Right kidney (tissue), 9 donors: ENCODE measurements at places on chromosomes 5 and 9.

DNA sequence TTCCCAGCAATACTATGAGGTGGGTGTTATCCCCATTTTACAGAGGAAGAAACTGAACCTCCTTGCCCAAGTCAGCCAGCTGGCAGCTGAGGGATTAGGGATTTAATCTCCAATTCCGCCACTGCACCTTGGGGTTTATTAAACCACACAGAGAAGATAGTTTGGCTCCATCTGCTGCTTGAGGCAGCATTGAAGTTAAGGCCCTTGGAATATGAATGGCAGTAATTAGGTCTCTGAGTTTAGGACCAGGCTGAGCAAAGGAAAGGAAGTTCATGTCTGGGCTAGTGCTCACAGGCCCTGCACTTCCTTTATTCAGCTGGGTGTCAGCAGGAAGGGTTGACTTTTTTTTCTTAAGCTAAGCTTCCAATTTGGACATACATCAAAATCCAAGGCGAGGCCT, 86.9 kb upstream of the GDNF start:
- DNase-seq: no peak

DNA sequence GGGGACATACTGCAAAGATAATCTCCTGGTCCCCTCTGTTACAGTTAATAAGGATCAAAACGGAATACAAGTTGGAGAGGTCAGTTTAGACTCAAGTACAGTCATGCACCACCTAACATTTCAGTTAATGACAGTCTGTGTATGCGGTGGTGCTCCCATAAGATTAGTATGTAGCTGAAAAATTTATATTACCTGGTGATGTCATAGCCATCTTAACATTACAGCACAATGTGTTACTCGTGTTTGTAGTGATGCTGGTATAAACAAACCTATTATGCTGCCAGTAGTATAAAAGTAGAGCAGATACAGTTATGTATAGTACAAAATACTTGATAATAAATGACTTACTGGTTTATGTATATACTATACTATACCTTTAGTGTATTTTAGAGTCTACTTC, 207.9 kb downstream of the GDNF start:
- no peak for DNase-seq

- no peak for DNase-seq
Observed at GRCh38 chr9:135221951-135222631, 134.6 kb downstream of the OLFM1 start.

DNA sequence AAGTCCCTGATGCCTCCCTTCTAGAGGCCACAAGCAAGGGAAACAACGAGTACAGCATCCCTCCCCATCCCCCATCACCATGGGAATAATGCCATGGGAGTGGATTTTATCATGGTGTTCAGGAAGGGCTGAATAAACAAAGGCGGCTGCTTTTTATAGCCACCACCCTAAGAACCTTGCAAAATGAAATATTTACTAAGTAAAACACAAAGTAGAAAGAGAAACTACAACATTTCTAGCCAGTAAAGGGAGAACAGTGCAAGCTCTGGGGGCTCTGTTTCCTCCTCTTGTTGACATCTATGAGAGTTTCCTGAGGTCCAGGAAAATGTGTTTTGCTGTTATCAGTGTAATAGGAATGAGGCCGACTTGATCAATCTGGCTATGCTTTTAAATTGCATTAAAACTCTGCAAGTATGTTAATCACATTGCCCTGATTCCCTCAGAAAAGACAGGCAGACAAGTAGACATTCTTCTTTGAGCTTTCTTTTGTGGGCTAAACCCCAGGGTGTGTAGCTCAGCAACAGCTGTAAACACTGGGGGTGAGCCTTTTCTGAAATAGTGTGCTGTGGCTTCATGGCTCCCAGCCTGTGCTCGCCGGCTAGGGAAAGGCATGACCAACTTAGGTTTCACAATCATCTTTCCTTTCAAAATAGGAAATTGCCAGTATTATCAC, 31.1 kb downstream of the SV2C start:
- no peak for DNase-seq

DNA sequence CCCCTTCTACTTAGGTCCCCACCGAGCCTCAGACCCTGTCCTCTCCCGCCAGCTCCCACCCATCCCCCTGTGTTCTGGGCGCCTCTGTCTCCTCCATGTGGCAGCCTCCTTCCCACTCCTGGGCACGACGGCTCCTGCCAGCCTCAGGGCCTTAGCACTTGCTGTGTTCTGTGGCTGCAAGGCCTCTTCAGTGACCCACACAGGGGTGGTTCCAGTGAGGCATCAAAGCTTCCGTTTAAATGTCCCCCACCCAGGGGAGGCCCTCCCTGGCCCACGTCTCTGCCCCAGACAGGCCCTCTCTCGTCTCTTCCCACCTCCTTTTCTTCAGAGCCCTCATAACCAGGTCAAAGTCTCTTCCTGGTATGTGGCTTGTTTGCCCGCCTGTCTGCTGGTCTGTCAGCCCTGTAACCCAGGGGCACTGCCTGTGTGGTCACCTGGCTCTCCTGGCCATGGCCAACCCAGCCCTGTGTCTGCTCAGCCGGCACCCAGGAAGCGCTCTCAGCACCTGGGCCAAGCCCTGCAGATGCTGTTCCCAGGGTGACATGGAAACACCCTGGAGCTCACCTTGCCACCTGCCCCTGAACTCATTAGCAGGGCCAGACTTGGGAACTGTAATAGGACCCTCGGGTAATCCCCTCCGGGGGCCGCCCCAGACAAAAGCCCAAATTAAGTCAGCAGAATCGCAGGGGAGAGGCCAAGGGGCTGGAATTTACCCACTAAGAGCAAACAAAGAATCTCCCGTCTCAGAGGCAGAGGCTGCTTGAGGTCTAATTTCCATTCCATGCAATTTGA, 33.7 kb downstream of the LHX3 start:
- no peak for DNase-seq

GRCh38 chr5:178695556-178695955, 34.9 kb downstream of the ZNF354A start:
- no peak for DNase-seq
